ENCODE measurements at places on chromosomes 12 and 14.

GRCh38 chr14:96895658-96896271, 98.6 kb downstream of the VRK1 start:
- DNase-seq = no peak

GRCh38 chr12:24742378-24742777, 206.5 kb downstream of the BCAT1 start:
- no peak for DNase-seq

DNA sequence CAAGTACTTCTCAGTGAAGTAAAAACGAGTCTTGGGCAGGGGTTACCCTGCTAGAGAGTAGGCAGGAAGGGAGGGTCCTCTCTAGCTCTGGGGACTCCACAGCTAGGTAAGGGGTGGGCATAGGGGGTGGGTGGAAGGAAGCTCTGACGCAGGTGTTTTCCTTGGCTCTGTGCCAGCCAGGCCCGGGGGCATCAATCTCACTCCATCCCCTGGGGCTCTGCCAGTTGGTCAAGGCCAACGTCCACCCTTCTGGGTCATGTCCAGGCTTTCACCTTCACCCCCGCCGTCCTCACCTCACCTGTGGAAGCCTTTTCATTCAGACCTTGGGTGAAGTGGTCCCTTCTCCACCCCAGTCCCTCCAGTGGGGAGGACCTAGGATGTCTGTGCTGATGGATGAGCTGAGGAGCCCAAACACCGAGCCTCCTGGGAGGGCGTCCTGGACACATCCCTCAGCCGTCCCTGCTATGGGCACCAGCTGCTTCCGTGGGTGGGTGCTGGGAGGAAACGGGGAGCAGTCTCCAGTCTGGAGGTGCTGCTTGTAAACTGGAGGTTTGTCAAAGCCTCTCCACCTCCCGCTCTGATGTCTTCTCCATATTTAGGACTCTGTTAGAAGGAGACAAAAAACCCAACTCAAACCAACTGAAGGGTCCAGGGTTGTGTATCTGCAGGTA, 71.5 kb upstream of the SFSWAP start:
- peak; percentile 8 for DNase-seq

DNA sequence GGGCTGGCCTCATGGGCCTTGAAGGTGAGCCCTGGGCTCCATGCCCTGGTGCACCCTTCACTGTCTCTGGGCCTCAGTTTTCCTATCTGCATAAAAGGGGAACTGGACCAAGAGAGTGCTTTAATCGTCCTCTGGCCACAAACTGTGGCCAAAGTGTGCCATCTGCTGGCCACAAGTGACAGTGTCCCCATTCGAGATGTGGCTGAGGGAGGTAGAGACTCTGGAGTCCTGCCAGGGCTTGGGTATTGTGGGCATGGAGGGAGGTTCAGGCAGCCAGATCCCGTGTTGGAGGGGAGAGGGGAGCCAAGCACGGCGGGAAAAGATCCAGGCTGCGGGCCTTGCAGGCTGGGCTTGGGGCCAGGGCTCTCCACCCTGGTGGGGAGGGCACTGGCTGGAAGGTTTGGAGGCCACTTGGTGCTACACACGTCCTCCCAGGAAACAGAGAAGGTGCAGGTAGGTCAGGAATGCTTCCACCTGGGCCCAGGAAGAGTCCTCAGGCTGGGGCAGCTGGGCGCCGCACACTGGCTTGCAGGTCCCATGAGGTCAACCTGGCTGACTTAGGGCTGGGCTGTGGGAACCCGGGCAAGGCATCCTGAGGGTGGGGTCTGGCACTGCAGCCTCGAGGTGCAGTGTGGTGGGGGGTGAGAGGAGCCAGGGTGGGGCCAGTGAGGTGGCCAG, 7.3 kb upstream of the KIF26A start:
- DNase-seq = peak; percentile 68

GRCh38 chr14:102593825-102594137, 1.3 kb downstream of the RCOR1 start:
- DNase-seq = no peak

- peak; percentile 69 for DNase-seq
These were observed 156.6 kb downstream of the DAD1 start for GRCh38 chr14:22432348-22432976.

Measured in GM03348 (cell line).